ENCODE measurements at places on chromosomes 13 and 19.

DNA sequence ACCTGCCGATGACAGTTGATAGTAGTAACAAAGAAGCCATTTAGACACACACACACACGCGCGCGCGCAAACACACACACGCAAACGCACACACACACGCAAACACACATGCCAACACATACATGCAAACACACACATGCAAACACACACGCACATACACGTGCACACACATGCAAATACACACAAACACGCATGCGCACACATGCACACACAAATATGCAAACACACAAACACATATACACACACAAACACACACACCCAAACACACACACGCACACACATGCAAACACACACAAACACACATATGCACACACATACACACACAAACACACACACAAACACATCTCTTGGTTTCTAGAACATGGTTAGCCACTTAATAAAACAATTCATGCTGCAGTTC, 50.1 kb downstream of the ZNF557 start:
- DNase-seq = no peak

GRCh38 chr13:43088093-43088511, 64.7 kb downstream of the DNAJC15 start:
- no peak for DNase-seq

DNA sequence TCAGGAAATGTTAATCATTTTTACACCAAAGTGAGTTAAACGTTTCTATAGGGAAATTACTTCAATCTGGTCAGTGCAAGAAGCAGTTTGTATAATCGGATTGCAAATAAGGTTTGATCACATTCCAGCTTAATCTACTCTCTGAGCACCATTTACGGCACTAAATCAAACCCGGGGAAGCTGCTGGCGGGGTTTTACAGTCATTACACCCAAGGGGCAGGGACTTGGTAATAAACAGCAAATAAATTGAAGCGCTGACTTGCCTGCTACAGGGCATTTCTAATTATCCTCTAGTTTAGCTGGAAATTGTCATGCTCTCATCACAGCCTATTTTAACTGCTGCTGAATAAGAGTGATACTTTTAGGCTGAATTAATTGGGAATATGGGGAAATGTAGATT, 152.1 kb upstream of the SOX21 start:
- no peak for DNase-seq

- no peak for DNase-seq
These were observed 2.1 kb downstream of the EFNB2 start for GRCh38 chr13:106533101-106533942.

GRCh38 chr13:90999401-90999800, 348.1 kb upstream of the MIR17HG start:
- DNase-seq = no peak

GRCh38 chr13:68714292-68714691, 1393.3 kb upstream of the ATXN8OS start:
- no peak for DNase-seq

- no peak for DNase-seq
These were observed 26.7 kb upstream of the NANOS3 start for GRCh38 chr19:13849991-13850909.

DNA sequence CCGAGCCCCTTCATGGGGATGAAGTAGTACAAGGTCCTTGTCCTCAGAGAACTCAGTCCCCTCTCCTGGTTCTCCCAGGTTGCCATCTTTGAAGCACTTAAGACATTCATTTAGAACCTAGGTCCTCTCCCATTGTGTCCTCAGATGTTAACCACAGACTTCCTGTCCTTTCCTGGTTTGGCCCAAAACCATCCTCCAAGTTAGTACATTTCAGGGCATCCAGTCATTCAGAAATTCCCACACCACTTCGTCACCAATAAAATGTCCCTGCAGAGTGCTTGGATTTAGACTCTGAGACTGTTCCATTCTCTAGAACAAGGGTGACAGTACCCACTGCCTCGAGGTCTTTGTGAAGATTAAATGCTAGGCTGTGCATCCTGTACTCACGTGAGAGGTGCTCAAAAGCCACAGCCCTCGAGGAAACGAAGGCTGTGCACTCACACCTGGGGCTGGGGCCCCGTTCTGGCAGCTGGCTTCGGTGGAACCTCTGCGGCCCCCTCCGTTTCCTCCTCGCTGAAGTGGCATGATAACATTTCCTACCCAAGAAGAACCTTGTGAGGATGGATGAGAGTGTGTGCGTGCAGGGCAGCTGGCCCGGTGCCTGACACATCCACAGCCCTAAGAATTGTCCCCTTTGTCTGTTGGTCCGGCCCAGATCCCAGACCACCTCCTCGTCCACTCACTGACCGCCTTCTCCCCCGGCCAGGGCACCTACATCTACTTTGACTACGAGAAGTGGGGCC, 4.7 kb downstream of the LENG1 start:
- DNase-seq = no peak

- DNase-seq = no peak
These were observed 16.9 kb upstream of the GPR18 start for GRCh38 chr13:99275093-99275469.

DNA sequence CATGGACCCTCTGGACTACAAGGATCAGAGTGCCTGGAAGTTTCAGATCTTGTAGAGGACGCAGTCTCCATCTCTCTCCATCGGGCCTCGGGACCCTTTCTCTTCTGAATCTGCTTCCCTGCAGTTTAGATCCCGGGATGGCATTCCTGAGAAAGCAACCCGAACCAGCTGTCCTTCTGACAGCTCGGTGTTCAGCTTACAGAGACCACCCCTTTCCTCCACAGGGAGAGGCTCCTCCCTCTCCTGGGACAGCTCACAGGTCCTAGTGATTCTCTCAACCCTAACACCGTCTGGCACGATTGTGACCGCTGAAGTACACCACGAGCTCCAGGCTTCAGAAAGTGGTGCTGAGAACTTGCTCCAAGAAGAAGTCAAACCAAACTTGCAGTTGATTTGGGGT, 18.2 kb downstream of the CRX start:
- no peak for DNase-seq

GRCh38 chr19:2412449-2412848, 14.9 kb downstream of the TIMM13 start:
- DNase-seq = no peak

- DNase-seq = no peak
These were observed 583.9 kb upstream of the MIR17HG start for GRCh38 chr13:90763476-90764150.

DNA sequence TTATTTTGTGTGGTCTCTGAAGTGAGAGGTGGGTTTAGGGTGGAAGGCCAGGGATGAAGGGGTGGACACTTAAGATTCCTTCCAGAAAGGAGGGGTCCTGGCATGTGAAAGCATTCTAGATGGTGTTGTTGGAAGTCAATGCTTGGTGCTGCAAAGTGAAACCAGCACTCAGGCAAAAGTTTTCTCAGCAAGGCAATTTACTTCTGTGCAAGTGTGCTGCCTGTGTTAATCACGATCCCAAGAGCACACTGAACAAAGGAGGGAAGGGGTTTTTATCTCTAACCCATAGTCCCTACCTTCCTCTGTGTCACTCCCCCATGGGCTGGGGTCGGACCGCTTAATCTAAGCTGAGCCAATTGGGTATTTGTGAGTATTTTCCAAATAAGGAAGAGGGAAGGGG, 1.3 kb downstream of the ZNF134 start:
- DNase-seq = no peak

GRCh38 chr13:79227418-79227817, 178.6 kb downstream of the RBM26 start:
- no peak for DNase-seq

DNA sequence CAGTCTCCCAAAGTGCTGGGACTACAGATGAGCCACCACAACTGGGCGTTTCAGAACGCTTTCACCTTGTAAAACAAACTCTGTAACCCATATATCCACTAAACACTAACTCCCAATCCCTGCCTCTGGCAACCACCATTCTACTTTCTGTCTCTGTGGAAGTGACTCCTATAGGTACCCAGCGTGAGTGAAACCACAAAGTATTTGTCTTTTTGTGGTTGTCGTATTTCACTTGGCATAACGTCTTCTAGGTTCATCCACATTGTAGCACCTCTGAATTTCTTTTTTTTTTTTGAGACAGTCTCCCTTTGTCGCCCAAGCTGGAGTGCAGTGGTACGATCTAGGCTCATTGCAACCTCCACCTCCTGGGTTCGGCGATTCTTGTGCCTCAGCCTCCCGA, 44.8 kb downstream of the BRD4 start:
- DNase-seq = no peak

- no peak for DNase-seq
These were observed 21.7 kb downstream of the IRS2 start for GRCh38 chr13:109764470-109765291.

DNA sequence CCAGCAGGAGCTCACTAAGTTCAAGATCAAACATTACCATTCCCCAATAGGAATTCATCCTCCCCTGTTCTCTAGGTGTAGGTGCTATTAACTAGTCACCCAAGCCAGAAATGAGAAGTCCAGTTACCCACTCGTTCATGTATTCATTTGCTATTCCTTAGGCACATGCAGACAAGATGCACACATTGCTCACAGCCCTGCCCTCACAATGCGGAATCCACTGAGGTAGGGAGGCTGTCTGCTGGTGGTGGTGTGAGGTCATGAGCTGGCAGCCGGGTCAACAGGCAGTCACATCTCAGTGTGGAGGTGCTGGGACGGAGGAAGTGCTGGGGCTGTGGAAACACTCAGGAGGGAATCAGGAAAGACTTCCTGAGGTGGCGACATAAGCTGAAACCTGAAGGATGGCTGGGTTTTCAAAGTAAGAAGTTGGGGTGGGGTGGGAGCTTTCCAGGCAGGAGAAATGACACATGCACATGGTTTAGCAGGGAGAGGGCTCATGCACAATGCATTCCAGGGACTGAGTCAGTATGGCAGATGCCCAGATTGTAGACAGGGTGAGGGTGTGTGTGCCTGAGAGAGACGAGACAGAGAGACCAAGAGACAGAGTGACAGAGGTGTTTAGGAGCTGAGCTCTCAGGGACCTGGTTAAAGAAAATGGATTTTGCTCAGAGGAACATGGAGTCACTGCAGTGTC, 117.6 kb downstream of the USP12 start:
- DNase-seq = peak; percentile 48

GRCh38 chr19:13155472-13156359, 5.5 kb downstream of the IER2 start:
- no peak for DNase-seq

- DNase-seq = no peak
These were observed 153.0 kb upstream of the UQCRFS1 start for GRCh38 chr19:29365836-29366417.

Data from fibroblast of skin of left biceps (primary cell).